ENCODE measurements at places on chromosomes 2 and 18. TPM values are rescaled to one million over a fixed set of nuclear protein-coding genes. Genes with fewer than 3 reads are reported as not detected.

Gene LIPG
- 48.9 TPM for total RNA-seq

Gene ACMSD
- 0.28 TPM for total RNA-seq

Gene OSBPL6
- 0.96 TPM for total RNA-seq

Gene LDLRAD4
- under 0.01 TPM for total RNA-seq

Gene ROCK2
- 38.1 TPM for total RNA-seq

Gene GPBAR1
- 0.19 TPM for total RNA-seq

Gene CNDP1
- not detected for total RNA-seq

Gene FHOD3
- 9.9 TPM for total RNA-seq

Gene MAB21L4
- total RNA-seq: not detected

Gene CDH20
- 0.28 TPM for total RNA-seq

Gene CCDC74A
- 5.0 TPM for total RNA-seq

Gene RRM2
- 3.7 TPM for total RNA-seq

Gene PUM2
- total RNA-seq: 34.9 TPM

Gene NYAP2
- not detected for total RNA-seq

Gene HOXD9
- not detected for total RNA-seq

Gene SERPINB3
- total RNA-seq: not detected

Gene ZBTB7C
- total RNA-seq: not detected

Gene RNF125
- total RNA-seq: 0.28 TPM

Gene CD8B2
- not detected for total RNA-seq
